Activated T-helper 17 cell treated with anti-CD3 and anti-CD28 coated beads, Interleukin-2, amount 50 U/mL, for 72 hours (primary cell): ENCODE measurements at places on chromosomes 1 and 21. TPM values are rescaled to one million over a fixed set of nuclear protein-coding genes. Genes with fewer than 3 reads are reported as not detected.
A peak's percentile ranks its signal among the peaks of the same experiment; 100 is the strongest.

- no peak for ATAC-seq
These were observed 13.4 kb upstream of the OLFML3 start for GRCh38 chr1:113965703-113966412.

GRCh38 chr1:76170084-76170483 lies 95.5 kb downstream of the ST6GALNAC3 start:
- no peak for ATAC-seq

- peak; percentile 37 for ATAC-seq
These were observed 76.6 kb downstream of the NDUFS5 start for GRCh38 chr1:39102537-39103327.

GRCh38 chr1:208868554-208868953 lies 624.4 kb upstream of the PLXNA2 start:
- no peak for ATAC-seq

GRCh38 chr1:56135069-56135863 lies 444.1 kb downstream of the PLPP3 start:
- ATAC-seq: no peak

GRCh38 chr1:200226268-200226968 lies 183.4 kb downstream of the ZNF281 start:
- ATAC-seq: peak; percentile 83

Gene PLXNA2
- not detected for total RNA-seq

GRCh38 chr1:197521118-197521739 lies 253.2 kb downstream of the CRB1 start:
- ATAC-seq: peak; percentile 42

DNA sequence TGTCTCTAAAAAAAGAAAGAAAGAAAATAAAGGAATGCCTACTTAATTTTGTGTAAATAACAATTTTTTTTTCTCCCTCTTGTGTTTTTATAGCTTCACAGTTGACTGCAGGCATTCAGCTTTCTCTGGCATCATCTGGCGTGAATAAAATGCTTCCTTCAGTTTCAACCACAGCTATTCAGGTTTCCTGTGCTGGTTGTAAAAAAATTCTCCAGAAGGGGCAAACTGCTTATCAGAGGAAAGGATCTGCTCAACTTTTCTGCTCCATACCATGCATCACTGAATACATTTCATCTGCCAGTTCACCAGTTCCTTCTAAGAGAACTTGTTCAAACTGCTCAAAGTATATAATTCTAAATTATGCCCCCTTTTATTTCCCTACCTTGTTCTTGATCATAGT lies 18.0 kb downstream of the ZMYM1 start:
- ATAC-seq: no peak

GRCh38 chr1:67717876-67718275 lies 32.9 kb downstream of the GADD45A start:
- ATAC-seq: no peak

DNA sequence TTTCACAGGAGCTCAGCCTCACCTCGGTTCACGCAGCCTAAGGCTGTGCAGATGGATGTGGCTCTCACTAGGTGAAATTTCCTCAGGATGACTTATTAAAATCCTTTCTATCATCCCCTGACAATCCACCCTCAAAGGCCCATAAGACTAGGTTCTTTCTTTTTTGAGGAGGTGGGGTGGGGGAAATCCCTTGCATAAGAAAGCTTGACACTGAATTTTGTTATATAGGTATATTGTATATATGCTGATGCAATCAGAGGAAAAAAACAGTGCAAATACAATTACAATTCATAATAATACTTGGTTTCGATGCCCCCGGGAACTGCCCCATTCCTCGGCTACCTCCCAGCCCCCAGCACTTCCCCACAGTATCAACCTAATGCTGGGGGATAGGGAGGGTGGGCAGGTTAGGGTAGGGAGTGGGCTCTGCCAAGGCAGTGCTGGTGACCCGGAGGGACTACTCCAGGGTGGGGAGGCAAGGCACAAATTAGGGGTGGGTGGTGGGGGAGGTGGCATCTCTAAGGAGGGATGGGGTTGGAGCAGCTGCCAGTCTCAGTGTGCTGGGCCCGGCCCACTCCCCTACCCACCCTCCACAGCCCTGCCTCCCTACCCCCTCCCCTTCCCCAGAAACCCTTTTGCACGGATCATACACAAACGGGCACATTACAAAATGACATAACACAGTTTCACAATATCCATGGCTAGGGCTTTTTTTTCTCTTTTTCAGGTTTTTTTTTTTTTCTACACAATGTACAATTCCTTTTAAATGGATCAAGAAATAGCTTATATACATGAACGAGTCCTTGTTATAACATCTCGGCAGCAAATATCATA lies 30.9 kb downstream of the SLC27A3 start:
- peak; percentile 34 for ATAC-seq

GRCh38 chr1:84653130-84653677 lies 37.1 kb downstream of the SSX2IP start:
- ATAC-seq: peak; percentile 37
